Prostate gland (tissue), 2 donors: ENCODE measurements at places on chromosomes 6 and 20. TPM values are rescaled to one million over a fixed set of nuclear protein-coding genes. Genes with fewer than 3 reads are reported as not detected.

The SOX18 gene
- 4.7 TPM for total RNA-seq

The MAP3K4 gene
- total RNA-seq, result 59.2 TPM

- H3K27me3 ChIP-seq, result no peaks in the 10 kb centered on the region
- H3K4me3 ChIP-seq, result no peak overlapping the region
- no peaks in the 10 kb centered on the region for H3K4me1 ChIP-seq
Measured at GRCh38 chr6:158865769-158866168, 46.6 kb upstream of the EZR start.

DNA sequence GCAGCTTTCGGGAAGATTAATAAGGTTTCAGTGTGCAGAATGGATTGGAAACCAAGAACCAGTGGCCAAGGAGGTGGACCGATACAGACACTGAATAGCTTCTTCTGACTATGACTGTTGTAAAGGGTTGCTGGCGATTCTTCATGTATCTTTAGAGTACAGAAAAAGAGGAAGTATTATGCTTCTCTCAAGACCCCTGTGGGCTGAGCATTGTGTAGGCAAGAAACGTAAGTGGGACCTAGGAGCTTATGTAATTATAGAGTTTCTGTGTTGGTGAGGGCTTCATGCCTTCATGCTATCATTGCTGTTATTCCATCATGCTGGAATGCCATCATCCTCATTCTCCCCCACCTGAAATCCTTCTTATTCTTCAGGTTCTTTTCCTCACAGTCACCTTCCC is 105.4 kb upstream of the AKIRIN2 start:
- H3K36me3 ChIP-seq, result no peaks in the 10 kb centered on the region
- no peak overlapping the region for H3K4me3 ChIP-seq
- no peak for DNase-seq
- H3K4me1 ChIP-seq, result no peaks in the 10 kb centered on the region
- H3K27ac ChIP-seq, result no peak overlapping the region

GRCh38 chr6:43089874-43090558 is 13.9 kb downstream of the PTK7 start:
- no peak for DNase-seq
- H3K27ac ChIP-seq, result peak overlapping the region; percentile 80
- no peaks in the 10 kb centered on the region for H3K27me3 ChIP-seq
- H3K4me1 ChIP-seq, result peaks cover 32% of the 10 kb centered on the region
- no peaks in the 10 kb centered on the region for H3K36me3 ChIP-seq
